ENCODE measurements at places on chromosomes 12 and 14.

GRCh38 chr12:14211947-14212387 is 153.5 kb upstream of the ATF7IP start:
- DNase-seq, result no peak

DNA sequence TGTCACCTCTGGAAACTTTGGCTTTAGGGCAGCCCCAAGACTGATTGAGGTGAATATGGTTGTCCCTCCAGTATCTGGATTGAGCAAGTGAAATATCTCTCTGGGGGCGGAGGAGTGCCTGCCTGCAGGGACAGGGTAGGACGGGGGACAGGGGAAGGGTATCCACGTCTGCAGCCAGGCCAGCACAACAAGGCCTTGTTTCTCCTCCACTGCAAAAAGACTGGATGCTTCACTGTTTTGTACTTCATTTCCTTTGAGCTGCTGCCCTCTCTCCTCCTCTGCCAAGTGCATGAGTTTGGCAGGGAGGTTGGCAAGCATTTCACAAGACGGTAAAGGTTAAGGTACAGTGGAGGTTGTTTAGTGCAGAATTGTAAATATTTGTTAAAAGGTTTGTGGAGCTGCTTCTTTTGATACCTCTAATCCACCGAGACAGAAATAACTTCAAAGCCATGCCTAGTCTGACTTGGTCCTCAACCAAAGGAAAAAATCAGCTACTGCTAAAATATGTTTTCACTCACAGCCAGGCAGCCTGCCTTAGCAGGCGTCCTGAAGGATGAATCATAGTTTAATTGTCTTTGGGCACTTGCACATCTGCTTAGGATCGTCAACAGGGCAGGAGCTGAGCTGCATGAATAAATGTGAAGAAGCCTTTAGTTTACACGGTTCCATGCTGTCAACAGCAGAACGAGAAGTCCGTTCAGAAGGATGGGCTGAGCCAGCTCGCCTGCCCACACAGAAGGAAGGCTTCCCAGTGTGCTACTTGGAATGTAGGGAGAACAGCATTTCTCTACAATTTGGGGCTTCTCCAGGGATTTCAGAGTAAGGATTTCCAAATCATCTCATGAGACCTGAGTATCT is 269.7 kb downstream of the TTC6 start:
- no peak for DNase-seq

- no peak for DNase-seq
Measured at GRCh38 chr12:724194-724855, 28.1 kb upstream of the WNK1 start.

DNA sequence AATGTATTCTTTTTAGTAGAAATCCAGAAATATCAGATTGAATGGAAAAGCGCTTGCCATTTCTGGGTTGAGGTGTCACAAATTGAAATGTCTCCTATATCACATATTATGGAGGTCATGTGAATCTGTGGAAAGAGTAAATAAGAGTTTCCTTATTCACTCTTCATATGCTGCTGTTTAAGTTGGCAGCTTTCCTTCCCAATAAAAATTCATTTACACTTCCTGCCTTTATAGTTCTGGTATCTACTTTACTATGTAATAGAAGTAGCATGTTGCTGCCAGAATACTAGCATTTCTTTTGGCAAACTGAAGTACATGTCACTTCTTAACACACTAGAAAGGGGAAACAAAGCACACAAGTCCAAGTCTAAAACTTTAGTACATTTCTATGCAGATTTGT is 60.8 kb downstream of the SDR9C7 start:
- DNase-seq, result no peak

DNA sequence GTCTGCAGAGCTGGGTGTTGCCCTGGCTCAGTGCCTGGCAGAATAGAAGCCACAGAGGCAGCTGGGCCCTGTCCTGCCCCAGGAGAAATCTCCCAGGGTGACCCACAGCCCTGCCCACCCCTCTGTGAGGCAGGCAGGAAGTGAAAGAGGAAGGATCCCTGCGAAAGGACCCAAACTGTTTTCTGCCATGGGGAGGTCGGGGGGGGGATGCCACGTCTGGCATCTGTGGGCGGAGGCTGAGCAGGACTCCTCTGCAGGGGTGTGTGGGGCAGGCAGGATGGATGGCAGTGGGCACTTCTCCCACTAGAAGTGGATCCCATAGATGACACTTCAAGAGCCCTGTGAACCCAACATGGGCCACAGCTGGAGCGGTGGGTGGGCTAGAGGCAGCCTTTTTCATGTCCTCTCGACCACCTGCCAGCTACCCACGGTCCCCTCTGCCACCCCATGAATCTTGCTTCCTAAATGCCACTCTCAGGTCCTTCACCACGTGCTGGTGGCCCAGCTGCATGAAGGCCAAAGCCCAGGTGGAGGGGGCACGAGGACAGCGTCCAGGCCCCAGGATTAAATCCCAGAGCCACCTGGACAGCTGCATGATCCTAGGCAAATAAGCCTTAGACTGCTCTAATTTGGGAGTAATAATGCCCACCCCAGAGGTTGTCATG is 3.6 kb downstream of the PAPLN start:
- no peak for DNase-seq

DNA sequence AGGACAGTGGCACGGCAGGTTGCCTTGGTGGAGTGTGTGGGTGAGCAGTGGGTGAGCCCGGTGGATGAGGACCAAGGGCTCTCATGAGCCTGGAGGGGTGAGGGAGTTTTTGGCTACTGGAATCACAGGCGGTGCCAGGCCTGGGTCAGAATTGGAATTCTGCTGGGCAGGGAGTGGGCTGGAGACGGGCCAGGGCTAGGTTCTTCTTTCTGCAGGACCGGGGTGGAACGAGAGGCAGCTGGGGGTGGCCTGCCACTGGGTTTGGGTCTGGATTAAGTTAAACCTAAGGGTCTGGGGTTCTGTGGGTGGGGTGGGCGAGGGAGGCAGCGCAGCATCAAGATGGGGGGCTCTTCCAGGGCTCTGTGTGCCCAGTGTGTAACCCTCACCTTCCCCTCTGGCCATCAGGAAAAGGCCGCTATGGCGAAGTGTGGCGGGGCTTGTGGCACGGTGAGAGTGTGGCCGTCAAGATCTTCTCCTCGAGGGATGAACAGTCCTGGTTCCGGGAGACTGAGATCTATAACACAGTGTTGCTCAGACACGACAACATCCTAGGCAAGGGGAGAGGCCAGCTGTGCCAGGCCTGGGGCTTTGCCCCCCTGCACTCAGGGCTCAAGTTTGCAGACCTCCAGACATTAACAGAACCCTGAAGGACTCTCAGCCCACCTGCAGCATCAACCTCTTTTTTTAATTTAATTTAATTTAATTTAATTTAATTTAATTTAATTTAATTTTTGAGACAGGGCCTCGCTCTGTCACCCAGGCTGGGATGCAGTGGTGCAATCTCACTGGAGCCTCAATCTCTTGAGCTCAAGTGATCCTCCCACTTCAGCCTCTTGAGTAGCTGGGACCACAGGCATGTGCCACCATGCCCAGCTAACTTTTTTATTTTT is 7.0 kb downstream of the ACVRL1 start:
- DNase-seq, result no peak

DNA sequence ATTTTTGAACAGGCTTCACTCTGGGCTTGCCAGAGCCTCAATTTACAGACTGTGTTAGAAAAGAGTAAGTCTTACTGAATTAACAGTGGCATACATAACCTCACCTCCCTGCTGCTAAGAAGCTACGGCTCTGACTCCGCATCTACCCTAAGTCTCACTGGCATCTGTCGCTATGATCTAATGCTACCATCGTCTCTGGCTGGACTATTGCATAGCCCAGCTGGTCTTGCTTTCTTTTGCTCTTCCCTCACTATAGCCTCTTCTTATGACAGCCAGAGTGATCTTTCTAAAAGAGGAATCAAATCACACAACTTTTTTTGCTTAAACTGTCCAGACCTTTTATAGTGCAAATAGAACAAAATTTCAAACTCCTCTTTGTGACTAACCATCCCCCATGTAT is 81.1 kb downstream of the SLC24A4 start:
- DNase-seq, result no peak

All from stimulated activated CD8-positive, alpha-beta memory T cell treated with anti-CD3 and anti-CD28 coated beads, Interleukin-2, amount 100 ng/mL, for 1 hour (primary cell).